ENCODE measurements at places on chromosomes 5 and 9. TPM values are rescaled to one million over a fixed set of nuclear protein-coding genes. Genes with fewer than 3 reads are reported as not detected.

OR1L4 gene
- not detected for total RNA-seq

AFAP1L1 gene
- total RNA-seq, result 0.12 TPM

ZNF608 gene
- total RNA-seq, result not detected

GLRA1 gene
- not detected for total RNA-seq

ORM2 gene
- total RNA-seq, result not detected

PCDHB5 gene
- total RNA-seq, result not detected

PCDHGA12 gene
- 0.17 TPM for total RNA-seq

IL4 gene
- total RNA-seq, result 1.2 TPM

GARIN3 gene
- total RNA-seq, result 0.39 TPM

SLC46A2 gene
- total RNA-seq, result not detected

SLC6A18 gene
- not detected for total RNA-seq

TNFAIP8 gene
- total RNA-seq, result 117 TPM

HSD17B3 gene
- not detected for total RNA-seq

OR1Q1 gene
- not detected for total RNA-seq
